ENCODE measurements at places on chromosomes 2 and 18. TPM values are rescaled to one million over a fixed set of nuclear protein-coding genes. Genes with fewer than 3 reads are reported as not detected.

DNA sequence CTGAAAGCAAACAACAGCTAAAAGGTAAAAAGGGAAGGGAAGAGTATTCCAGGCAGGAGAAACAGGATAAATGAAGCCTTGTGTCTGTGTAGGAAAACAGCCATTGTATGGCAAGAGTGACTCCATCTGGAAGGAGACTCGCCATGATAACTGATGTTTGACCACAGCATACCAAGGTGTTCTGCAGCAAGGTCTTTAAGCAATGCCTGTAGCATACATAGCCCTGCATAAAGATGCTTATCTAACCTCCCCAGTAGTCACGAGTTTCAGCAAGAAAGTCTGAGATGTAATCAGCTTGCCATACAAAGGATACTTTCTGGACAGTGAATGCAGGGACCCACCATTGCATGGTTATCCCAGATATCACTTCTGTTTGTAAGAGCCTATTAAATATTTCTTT lies 11.9 kb upstream of the CCNT2 start:
- no peak for DNase-seq

- DNase-seq = no peak
Observed at GRCh38 chr18:59748628-59749360, 51.6 kb upstream of the CCBE1 start.

- DNase-seq = no peak
Observed at GRCh38 chr2:38522754-38523349, 79.9 kb downstream of the HNRNPLL start.

DNA sequence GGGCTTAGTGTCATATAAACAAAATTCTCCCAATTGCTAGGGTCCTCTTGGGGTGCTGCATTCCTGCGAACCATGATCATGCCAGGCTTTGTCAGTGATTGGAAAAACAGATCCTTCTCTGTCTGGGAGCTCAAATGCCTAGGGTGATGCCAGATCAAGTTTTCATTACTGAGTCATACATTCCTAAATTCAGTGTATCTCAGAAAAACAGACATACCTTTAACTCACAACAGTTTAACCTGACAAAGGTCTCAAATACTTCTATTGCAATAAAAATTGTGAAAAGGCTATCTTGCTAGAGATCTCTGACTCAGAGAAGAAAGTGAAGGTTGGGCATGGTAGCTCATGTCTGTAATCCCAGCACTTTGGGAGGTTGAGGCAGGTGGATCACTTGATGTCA lies 86.9 kb downstream of the SH3YL1 start:
- DNase-seq = no peak

DNA sequence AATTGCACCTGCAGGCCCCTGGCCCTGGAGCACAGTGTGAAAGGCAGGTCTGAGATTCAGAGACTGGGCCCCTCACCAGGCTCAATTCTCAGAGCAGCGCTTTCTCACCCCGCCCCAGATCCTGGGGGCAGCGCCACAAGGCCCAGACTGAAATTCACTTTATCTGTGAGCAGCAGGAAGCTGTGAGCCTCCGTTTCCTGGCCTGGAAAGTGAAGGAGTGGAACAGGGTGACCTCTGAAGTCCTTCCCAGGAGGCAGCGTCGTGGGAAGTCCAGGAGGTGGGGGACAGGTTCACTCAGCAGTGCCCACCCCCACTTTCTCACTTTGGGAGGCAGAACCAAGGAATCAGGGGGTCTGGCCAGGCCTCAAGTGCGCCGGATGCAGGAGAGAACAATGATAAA lies 235.4 kb downstream of the NDUFA10 start:
- DNase-seq = no peak

- no peak for DNase-seq
Observed at GRCh38 chr18:41266616-41267015, 688.4 kb upstream of the PIK3C3 start.

- DNase-seq = no peak
Observed at GRCh38 chr2:118569876-118570535, 277.4 kb downstream of the EN1 start.

DNA sequence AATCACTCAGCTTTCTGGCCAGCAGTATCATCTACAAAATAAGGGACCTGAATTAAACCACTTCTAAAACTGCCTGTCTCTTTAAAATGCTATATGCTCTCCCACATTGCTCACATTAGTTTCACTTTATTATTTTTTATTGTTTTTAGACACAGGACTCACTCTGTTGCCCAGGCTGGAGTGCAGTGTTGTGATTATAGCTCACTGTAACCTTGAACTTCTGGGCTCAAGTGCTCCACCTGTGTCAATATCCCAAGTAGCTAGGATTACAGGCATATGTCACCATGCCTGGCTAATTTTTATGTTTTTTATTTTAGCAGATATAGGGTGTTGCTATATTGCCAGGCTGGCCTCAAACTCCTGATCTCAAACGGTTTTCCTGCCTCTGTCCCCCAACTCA lies 591.3 kb upstream of the ZNF804A start:
- no peak for DNase-seq

- DNase-seq = no peak
Observed at GRCh38 chr2:71618327-71619113, 165.2 kb downstream of the DYSF start.

DNA sequence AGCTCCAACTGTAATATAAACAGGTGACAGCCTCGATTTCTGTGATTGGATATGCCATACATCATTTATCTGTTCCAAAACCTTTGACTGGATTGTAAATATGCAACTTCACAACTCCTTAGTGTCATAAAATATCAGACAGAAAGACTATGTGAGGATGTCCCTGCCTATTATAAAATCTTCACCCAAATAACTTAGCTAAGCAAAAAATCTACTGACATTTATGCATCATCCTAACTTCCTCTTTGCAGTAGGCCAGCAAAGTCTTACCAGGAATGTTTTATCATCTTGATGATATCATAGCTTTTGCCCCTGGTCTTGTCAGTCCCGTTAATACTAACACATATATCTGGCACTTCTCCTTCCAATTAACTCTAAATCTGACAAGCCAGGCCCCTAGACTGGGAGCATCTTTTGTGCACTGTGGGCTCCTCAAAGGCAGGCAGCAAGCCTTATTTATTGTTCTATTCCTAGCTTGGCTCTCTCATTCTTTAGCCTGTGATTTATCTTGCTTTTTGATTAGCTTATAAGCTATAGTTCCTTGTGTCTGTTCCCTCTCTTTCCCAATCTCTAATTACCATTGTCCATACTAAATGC lies 356.5 kb upstream of the HNMT start:
- DNase-seq = no peak

GRCh38 chr2:15889442-15890123 lies 50.8 kb upstream of the MYCN start:
- no peak for DNase-seq

- no peak for DNase-seq
Observed at GRCh38 chr2:167279810-167280209, 391.5 kb downstream of the XIRP2 start.

- DNase-seq = peak; percentile 75
Observed at GRCh38 chr18:3297025-3297984, 35.4 kb downstream of the MYL12B start.

GRCh38 chr2:9799011-9799596 lies 44.2 kb upstream of the TAF1B start:
- DNase-seq = no peak

DNA sequence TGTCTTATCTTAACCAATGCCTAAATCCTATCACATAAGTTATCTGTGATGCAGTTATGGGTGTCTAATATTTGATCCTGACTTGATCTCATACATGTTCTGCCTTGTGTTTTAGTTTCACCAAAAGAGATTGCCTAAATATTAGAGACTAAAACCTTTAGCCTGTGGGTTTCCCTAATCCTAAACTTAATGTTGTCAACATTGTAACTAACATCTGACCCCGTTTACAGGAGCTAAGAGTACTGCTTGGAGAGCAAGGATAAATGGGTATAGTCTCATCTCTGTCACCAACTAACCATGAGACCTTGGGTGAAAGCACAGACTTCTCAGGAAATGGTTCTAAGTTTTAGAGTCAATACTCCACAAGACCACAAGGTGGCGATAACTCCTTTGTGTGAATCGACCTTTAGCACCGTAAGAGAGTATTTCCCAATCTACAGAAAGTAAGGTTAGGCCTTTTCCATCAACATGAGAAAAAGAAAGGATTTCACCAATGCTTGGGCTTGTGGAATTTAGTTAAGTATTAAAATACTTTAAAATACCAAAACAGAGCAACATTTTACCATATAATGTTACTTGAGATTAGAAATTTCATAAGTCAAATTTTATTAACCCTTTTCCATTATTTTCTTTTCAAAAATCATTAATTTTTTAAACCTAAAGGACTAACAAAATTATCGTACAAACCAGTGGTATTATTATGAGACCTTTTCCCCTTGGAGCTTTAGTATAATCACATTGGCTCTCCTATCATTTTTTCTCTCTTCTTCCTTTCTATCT lies 60.5 kb downstream of the G6PC2 start:
- DNase-seq = peak; percentile 87

DNA sequence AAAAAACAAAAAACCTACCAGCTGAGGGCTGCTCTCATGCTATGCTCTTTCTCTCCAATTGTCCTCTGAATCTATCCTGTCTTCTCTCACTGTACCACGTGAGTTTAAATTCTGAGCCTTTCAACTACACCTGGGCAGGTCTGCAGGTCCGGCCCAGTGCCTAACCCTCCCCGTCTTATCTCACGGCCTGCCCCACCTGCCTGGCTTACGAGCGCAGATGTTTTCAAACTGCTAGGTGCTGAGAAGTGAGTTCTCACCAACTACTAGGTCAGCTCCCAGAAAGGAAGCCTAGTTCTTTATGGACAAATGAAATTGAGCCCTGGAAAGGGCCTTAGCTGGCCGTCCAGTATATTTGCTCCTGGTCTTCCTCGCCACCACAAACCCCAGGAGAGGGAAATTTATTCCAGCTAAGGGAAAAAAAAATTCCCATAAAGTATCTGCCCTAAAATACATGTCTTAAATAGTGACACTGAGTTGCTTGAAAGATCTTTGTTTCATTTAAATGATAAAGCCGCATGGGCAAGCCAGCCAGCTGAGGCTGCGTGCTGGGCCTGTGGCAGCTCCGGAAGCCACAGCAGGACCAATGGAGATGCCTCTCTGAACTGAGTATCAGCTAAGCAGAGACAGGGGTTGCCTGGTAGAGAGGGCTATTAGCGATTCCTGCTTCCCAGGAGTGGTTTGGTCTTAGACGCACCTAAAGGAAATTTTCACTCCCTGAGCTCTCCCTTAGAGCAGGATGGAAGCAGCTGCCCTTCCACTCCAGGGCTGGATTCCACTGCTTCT lies 92.5 kb upstream of the NCK2 start:
- no peak for DNase-seq

DNA sequence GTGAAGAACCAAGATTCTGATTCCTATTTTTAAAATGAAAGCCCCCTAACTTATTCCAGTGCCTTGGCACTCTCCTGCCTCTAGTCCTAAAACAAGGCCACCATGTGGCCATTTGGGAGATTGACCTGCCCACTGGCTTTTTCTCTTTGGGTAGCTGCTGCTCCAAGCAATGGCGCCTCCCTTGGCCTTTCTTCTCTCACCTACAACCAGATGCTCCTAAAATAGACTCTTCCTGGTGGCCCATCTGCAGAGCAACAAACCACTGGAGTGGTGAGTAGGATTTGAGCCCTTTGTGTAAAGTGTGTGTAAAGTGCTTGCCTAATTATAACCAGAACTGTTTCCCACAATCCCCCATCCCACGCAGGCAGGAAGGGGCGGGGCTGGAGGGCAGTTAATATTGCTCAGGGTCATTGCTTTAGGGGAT lies 114.2 kb downstream of the FHOD3 start:
- peak; percentile 28 for DNase-seq

DNA sequence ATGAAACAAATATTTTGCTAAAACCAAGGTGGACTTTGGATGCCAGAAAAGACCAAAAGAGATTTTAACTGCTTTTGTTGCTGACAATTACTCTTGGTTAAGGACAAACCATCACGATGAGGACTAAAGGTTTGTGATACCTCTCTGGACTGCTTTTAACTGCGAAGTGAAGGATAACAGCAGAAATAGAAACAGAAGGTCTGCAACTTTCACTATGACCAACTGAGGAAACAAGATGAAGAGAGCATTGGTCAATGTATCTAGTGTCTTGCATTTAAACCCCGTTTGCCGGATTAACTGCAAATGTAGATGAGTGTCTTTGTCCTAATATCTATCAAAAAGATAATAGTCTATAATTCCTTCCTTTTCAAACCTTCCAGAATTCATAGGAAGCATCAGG lies 541.7 kb downstream of the ERBB4 start:
- no peak for DNase-seq

- DNase-seq = no peak
Observed at GRCh38 chr2:25306777-25307368, 34.9 kb downstream of the DNMT3A start.

DNA sequence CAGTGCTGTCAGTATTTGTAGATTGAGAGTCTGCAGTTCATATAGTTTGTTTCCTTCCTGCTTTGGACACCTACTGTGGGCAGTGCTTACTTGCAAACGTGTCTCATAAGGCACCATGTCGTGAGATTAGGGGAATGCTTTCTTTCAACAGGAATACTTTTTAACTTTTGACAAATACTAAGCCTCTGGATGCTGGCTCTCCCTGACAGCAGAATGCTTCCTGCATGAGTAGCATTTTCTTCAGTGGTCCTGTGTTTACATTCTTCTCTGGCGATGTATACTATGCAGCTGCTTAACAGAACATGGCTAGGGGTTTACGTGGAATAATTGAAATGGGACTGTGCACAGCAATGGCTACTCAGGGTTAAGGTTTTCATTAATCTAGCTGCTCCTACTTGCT lies 807.5 kb downstream of the MBD2 start:
- no peak for DNase-seq

DNA sequence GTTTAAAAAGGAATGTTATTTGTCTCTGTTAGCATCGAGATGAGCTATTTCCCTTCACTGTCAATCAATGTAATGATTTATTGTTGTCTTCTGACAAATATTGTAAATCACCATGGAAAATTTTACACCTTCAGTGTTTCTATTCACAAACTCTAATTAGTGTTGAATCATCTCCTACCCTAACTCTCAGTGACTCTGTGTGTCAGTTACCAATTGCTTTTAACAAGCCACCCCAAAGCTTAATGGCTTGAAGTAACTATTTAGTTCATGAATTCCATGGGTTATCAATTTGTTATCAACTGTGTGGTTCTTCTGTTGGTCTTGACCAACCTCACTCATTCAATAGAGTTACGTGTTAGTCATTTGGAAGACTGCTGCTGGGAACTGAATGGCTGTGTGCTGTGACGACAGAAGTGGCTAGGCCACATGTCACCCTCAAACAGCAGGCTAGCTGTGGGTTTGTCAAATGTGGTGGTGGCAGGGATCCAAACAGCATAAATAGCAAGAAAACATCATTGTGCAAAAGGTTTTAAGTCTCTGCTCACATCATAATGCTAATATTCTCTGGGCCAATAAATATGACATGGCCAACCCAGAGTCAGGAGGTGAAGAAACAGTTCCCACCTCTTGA lies 910.8 kb upstream of the CDH2 start:
- no peak for DNase-seq

RPE gene
- total RNA-seq = 144 TPM

TFCP2L1 gene
- 0.28 TPM for total RNA-seq

LBX2 gene
- 0.98 TPM for total RNA-seq

OBSL1 gene
- 38.8 TPM for total RNA-seq

ARHGAP25 gene
- 14.3 TPM for total RNA-seq

RGPD3 gene
- 0.51 TPM for total RNA-seq

KIF5C gene
- 0.34 TPM for total RNA-seq

ANKRD29 gene
- 4.2 TPM for total RNA-seq

B3GNT7 gene
- 13.6 TPM for total RNA-seq

TUBA3D gene
- not detected for total RNA-seq

TRIM43 gene
- not detected for total RNA-seq

AKAIN1 gene
- total RNA-seq = not detected

SPP2 gene
- total RNA-seq = not detected

ASB18 gene
- total RNA-seq = under 0.01 TPM

VSNL1 gene
- not detected for total RNA-seq

RAB10 gene
- total RNA-seq = 101 TPM

LRRFIP1 gene
- total RNA-seq = 305 TPM

NTSR2 gene
- not detected for total RNA-seq

Data from dermis blood vessel endothelial cell (primary cell).